SW480 (cell line): ENCODE measurements at places on chromosomes 7 and 10.

DNA sequence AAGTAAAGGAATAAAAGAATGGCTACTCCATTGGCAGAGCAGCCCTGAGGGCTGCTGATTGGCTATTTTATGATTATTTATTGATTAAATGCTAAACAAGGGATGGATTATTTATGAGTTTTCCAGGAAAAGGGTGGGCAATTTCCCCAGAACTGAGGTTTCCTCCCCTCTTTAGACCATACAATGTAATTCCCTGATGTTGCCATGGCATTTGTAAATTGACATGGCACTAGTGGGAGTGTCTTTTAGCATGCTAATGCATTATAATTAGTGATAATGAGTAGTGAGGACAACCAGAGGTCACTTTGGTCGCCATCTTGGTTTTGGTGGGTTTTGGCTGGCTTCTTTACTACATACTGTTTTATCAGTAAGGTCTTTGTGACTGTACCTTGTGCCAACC is 55.5 kb downstream of the BBS9 start:
- no peak for DNase-seq

GRCh38 chr7:22277375-22277774 is 79.6 kb downstream of the RAPGEF5 start:
- DNase-seq = no peak

DNA sequence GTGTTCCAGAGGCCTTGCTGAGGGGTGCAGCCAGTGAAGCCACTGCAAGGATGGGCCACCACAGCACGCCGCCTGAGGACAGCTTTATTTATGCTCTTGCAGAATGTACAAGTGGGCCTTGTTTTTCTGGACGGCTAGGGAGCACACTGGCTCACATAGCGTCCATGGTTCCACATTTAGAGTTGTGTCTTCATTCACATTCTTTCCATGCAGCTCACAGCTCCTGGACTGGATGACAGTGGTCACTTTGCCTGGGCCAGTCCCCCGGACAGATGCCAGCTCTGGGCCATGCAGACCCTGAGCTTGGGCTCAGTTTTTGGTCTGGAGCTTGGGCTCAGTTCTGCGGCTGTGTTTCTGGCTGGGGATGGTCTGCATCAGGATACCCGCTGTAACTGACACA is 2.6 kb upstream of the C10orf71 start:
- DNase-seq = no peak

DNA sequence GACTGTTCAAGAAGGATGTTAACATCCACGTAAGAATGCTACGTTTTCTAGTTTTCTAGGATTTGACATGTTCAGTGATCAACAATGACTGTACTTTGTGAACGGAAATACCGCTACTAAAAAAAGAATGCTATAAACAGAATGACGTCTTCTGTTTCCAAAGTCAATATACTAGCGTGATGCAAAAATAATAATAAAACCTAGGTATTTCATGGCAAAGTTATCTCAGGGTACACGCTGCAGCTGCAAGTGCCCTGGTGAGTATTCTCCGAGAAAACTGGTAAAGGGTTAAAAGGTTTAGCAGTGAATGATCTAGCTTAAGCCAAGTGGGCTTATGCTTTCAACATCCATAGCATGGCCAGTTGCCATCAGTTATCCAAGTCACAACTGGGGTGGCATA is 653.3 kb upstream of the PFKP start:
- no peak for DNase-seq

- no peak for DNase-seq
Measured at GRCh38 chr7:128255271-128255670, 14.2 kb downstream of the LEP start.
